Activated CD4-positive, alpha-beta T cell treated with anti-CD3 and anti-CD28 coated beads, Interleukin-2, amount 10 ng/mL, durations not matched to agents 24 days and 14 days (primary cell): ENCODE measurements at places on chromosomes 1 and 21. TPM values are rescaled to one million over a fixed set of nuclear protein-coding genes. Genes with fewer than 3 reads are reported as not detected.

MYOG gene
- not detected in 2 replicates for total RNA-seq

DMRTA2 gene
- total RNA-seq, result not detected in 2 replicates

HLX gene
- total RNA-seq, result 5.7 and 7.2 TPM in 2 replicates

VSIG8 gene
- not detected in 2 replicates for total RNA-seq

TMIGD3 gene
- not detected in 2 replicates for total RNA-seq

FCRL3 gene
- 0.05 and 0.09 TPM in 2 replicates for total RNA-seq

EPHB2 gene
- not detected in 2 replicates for total RNA-seq

SPRR1B gene
- not detected in 2 replicates for total RNA-seq

KIF14 gene
- 11.5 and 11.6 TPM in 2 replicates for total RNA-seq

NBPF10 gene
- total RNA-seq, result 3.2 TPM in 2 replicates

CA14 gene
- not detected in 2 replicates for total RNA-seq

TRIM58 gene
- total RNA-seq, result 0.23 and 0.24 TPM in 2 replicates

IL19 gene
- not detected in 2 replicates for total RNA-seq

HCN3 gene
- 3.2 and 3.8 TPM in 2 replicates for total RNA-seq

CD53 gene
- total RNA-seq, result 185 and 190 TPM in 2 replicates

LCE1F gene
- total RNA-seq, result not detected in 2 replicates

ESRRG gene
- not detected in 2 replicates for total RNA-seq

SPATA1 gene
- total RNA-seq, result 0.69 and 0.98 TPM in 2 replicates

E2F2 gene
- 30.4 and 33.7 TPM in 2 replicates for total RNA-seq

ARPC5 gene
- total RNA-seq, result 144 and 149 TPM in 2 replicates
